ENCODE measurements at places on chromosomes 13 and 19.

- no peak for DNase-seq
These were observed 25.9 kb downstream of the UBAC2 start for GRCh38 chr13:99226513-99226912.

DNA sequence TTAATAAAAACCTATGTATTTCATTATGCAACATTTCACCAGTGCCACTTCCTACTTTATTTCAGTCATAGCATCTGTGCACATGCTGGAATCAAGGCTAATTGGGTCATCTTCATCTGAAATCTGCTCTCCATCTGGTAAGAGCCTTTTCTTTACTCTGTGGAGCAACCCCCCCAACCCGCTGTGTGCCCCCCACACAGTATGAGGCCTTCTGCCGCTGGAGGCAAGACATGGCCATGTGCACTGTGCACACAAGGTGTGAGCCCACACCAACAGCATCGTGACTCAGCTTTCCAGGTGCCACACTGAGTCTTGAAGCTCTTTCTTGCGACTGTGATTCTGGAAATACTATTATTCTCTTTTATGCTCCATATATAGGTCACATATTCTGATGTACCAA, 471.0 kb downstream of the TBC1D4 start:
- DNase-seq: no peak

DNA sequence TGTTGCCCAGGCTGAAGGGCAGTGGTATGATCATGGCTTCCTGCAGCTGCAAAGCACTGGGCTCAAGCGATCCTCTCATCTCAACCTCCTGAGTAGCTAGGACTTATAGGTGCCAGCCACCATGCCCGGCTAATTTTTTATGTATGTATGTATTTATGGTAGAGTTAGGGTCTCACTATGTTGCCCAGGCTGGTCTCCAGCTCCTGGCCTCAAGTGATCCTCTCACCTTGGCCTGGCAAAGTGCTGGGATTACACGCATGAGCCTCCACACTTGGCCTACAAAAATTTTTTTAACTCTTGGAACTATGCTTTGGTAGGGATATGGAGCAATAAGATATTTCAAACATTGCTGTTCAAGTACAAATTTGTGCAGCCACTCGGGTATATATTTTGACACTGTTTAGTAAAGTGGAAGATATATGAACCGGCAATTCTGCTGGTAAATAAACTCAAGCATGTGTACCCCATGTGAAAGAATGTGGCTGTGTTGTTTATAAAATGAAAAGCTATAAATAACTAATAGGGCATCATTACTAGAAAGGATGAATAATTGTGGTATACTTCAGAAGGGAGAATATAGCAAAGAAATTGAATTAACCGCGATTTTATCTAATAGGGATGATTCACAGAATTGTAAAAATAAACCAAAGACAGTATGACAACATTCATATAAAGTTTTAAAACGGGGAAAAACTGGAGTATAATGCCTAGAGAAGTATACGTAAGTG, 1.1 kb downstream of the ZNF566 start:
- no peak for DNase-seq

GRCh38 chr13:108895220-108895704, 265.9 kb downstream of the MYO16 start:
- peak; percentile 49 for DNase-seq

GRCh38 chr19:55486971-55487923, 989 bp upstream of the SSC5D start:
- DNase-seq: no peak

DNA sequence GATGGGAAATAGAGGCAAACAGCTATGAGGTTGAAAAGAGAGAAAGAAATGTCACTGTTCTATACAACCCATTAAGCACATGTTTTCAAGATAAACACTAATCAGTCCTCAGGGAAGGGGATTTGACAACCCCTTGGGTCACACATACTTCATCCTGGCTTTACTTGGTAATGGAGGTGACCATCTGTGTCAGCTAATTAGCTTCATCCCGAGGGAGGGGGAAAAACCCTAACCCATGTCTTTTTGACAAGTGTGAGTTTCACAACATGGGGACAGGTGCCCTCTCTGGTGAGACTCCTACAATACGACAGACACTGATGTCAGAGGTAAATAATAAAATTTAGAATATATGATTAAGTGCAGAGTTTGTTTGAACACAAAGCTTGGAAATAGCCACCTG, 43.1 kb downstream of the ZNF611 start:
- no peak for DNase-seq

- no peak for DNase-seq
These were observed 332.6 kb downstream of the SLITRK1 start for GRCh38 chr13:83549671-83550070.

DNA sequence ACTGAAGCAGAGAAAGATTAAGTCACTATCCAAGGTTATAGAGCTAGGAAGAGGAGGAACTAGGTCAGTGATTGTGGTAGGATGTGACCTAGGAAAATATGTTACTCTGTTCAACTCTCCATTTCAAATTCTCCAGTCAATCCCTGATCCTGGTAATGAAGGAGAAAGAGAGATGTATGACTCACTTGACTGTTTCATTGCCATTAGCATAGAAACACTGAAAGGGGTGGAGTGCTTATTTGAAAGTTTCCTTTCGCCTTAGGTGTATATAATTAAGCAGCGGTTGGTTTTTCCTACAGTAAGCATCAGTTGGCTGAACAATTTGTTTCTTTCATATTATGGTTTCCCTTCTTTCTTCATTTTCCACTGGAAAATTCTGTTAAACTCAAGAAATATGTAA, 198.1 kb upstream of the CSNK1A1L start:
- DNase-seq: no peak

DNA sequence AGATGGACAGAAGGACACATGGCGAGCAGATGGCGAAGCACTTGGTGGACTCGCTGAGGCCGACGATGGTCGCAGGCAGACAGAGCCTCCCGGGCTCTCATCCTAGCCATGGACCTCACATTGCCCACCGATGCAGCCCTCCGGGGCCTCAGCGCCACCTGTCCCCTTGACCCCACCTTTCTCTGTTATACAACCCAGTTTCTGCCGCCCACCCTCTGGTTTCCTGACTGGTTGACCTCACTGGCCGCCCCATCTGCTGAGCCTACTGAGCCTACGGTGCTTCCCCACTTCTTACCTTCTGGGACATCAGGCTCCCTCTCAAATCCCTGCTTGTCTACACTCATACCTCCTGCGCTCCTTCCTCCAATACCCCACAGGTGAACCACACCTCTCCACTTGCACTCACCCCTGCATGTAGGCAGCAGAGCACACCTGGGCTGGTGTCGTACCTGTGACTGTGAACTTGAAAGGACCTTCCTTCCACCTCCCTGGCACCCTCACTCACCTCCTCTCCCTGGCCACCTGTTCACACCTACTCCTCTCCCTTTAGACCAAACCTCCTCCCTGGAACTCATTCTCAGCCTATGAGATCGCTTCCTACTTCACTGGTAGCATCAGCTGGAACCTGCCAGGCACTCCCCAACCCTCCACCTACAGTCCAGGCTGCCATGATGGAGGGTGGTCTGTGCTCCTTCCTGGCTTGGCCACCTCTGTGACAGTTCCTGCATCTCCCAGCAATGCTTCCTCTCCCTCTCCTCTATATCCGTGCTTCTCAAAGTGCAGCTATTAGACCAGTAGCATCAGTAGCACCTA, 36.1 kb downstream of the HPN start:
- DNase-seq: no peak

- DNase-seq: peak; percentile 7
These were observed 238.0 kb downstream of the LHFPL6 start for GRCh38 chr13:39364947-39365468.

GRCh38 chr13:109074853-109075252, 445.4 kb downstream of the MYO16 start:
- no peak for DNase-seq

GRCh38 chr19:14699641-14700040, 9.8 kb downstream of the ZNF333 start:
- DNase-seq: no peak

- DNase-seq: no peak
These were observed 233.7 kb upstream of the IPO5 start for GRCh38 chr13:97719736-97720135.
